ENCODE measurements at places on chromosomes 4 and X.

DNA sequence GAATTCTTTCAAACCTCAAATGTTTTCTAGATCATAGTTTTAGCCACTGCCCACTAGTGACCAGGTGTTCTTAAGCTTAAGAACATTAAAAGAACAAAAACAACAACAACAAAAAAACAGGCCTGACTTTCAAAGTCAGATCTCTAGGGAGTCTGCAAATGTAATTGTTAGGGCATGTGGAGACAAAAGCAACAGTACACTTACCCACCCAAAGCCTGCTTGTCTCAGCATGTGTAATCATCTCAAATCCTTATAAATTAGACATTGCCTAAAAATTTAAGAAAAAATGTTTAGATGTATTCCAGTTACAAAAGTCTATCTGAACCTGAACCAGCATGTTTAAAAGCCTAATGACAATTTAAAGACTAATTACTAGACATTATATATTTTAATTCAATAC, 79.9 kb downstream of the SLC7A11 start:
- no peak for DNase-seq

DNA sequence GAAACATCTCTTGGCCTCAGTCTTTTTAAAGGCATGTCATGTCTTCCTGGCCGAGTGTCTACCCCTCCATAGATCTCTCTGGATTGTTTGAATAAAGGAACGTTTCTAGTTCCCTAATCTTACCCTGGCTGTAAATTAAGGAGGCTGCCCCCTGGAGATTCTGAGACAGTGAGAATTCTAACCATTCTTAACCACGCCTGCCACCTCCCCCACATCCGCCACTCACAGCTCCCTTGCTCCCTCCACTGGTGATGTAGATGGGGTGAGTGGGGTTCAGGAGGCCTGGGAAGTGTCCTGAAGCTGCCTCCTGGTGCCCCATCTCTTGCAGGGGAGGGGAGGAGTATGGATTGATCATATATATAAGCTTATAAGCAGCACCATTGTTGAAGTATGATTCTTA, 48.0 kb upstream of the TRIM2 start:
- no peak for DNase-seq

DNA sequence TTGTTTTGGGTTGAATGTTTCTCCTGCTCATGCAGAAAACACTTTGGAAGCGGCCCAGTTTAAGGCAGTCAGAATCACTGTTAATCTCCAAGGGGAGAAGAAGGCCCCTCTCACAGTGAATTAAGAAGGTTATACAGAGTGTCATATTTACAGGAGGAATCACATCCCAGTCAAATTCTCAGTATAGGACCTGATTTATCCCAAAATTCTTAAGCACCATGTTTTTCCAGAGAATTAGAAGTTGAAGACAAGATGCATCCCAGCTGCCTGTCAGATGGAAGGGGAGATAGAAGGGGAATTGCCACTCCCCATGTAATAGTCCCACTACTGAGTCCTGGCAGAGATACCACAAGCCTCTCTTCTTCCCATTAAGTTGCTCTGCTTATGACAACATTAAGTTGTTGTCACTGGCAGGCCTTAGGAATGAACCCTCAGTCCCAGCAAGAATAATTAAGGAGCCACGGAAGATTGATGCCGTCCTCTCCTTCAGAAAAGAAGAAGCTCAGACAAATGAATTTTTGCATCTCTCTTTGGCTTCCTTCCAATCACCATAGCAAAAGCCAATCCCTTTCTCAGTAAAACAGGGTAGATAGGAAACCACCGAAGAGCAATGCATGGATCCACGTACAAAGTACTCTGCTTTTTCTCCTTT, 138.4 kb downstream of the LDB2 start:
- peak; percentile 22 for DNase-seq

- no peak for DNase-seq
These were observed 1038.3 kb upstream of the SLIT2 start for GRCh38 chr4:19213388-19213787.

DNA sequence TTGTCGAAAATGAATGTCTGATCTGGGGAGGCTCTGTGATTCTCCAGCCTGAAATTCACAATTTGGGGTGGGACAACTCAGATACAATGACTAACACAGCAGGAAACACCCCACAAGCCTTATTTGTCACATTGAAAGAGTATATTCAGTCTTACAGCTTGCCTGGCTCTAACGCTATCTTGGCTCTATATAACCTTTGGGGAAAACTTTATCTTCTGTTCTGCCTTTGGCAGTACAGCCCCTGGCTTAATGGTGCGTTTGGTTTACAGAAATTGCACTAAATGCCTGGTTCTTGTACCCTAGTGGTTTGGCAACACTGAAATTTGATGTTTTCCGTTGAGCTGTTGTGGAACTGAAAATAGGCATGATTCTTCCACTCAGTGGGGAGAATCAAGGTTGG, 178.1 kb upstream of the VEGFC start:
- DNase-seq: no peak

GRCh38 chrX:41419082-41419481, 28.1 kb upstream of the NYX start:
- no peak for DNase-seq

DNA sequence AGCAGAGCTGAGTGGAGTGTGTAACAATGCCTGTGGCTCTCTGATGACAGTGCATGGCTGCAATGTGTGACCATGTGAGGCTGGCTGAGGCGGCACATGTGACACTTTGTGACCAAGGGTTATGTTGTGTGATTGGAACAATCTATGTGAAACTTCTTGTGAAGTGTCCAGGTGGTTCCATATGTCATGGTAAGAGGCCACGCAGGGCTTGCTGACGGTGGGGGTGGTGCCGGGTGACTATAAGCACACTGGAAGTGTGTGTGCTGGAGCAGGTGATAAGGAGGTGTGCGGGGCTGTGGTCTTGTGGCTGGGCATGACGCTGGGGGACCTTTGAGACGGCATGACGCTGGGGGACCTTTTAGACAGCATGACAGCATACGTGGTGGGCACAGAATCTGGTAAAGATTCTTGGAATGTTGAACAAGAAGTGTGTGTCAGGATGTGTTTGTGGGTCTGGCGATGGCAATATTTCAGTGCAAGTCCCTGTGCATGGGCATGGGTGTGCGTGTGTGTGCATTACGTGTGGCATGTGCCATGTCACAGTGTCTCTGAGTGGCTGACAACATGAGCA, 7.4 kb upstream of the HDAC6 start:
- no peak for DNase-seq

DNA sequence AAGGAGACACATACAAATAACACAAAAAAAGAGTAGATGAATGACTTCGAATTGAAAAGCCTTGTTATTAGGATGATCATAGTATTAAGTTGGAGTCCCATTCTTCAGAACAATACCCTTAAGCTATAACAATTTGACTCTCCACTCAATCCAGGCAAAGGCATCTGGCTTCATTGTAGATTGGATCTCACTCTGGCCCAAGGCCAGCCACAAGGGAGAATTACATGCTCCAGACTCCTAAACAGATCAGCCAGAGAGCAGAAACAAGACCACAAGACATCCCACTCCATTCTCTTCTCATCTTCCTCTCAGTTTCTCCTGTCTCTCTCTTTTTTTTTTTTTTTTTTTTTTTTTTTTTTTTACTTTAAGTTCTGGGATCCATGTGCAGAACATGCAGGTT, 213.9 kb downstream of the DHX15 start:
- DNase-seq: no peak

DNA sequence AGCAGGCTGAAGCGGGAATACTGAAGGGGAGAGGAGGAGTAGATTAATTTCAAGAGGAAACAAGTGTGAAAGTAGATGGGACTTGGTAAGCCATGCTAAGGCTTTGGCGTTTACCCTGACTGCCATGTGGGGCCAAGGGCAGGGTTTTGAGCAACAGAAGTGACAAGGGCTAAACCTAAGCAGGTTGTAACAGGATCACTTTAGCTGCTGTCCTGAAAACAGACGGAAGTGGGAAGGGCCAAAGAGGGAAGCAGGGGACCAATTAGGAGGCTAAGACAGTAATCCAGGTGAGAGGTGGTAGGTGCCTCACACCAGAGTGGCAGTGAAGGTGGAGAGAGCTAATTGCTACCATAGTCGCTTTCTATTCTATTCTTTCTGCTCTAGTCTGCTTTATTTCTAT, 166.5 kb downstream of the PJA1 start:
- no peak for DNase-seq

- no peak for DNase-seq
These were observed 71.4 kb downstream of the RTL5 start for GRCh38 chrX:72060196-72060920.

DNA sequence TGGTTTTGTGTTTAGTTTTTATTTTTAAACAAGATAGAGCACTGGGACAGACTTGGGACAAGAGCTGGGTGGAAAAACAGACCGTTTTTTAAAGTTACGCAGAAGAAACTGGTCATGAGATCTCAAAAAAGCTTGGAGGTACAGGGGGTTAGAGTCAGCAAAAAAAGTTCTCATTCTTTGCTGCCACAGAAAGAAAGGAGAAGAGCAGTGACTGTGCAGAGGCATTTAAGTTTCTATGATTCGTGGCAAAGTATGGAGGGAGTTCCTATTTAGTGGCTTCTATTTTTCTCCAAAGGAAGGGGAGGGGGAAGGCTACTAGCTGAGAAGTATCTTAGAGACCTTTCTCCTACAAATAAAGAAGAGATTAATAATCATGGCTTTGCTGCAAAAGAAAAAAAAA, 68.3 kb downstream of the MANBA start:
- no peak for DNase-seq

- DNase-seq: no peak
These were observed 176.5 kb downstream of the FBXW7 start for GRCh38 chr4:152359208-152360044.

- no peak for DNase-seq
These were observed 23.3 kb downstream of the PPARGC1A start for GRCh38 chr4:23866450-23867075.

DNA sequence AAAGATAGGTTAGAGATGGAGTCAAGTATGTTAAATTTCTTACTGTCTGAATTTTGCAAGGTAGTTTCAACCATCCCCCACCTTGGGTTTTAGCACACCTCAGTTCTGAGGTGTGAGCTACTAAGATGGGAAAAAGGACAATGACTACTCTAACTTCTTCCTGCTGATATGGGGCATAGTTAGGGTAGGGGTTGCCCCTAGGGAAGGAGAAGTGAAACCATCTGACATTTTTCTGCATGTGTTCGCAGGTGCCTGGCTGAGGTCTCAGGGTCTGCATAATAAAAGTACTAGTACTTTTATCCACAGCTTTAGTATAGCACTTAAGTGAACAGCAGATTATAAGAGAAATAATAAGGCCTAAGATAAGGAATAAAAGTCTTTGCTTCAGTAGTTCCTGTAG, 129.5 kb upstream of the CYSLTR1 start:
- no peak for DNase-seq

DNA sequence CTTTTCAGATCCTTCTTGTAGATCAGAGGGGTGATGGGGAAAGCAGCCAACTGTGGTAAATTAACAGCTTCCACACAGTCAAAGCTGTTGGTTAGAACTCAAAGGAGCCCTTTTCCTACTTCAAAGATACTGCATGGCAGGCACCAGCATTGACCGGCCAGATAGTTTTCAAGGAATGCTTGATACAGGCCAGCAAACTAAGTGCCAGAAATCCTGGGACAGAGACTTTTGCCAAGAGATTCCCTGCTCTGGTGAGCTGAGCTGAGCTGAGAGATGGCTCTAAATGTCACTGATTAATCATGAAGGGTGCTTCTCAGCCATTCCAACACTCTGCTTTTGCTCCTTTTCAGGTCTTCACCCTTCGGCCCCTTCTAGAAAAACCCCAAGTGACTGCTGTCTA, 131.6 kb upstream of the MED14 start:
- DNase-seq: peak; percentile 24
